ENCODE measurements at places on chromosomes 7 and 10. TPM values are rescaled to one million over a fixed set of nuclear protein-coding genes. Genes with fewer than 3 reads are reported as not detected.
A peak's percentile ranks its signal among the peaks of the same experiment; 100 is the strongest.

FAM25G gene
- not detected for total RNA-seq

LEP gene
- not detected for total RNA-seq

TMEM176A gene
- 1.3 TPM for total RNA-seq

GRCh38 chr7:70890147-70890969 is 241.6 kb upstream of the GALNT17 start:
- no peak overlapping the region for H3K27ac ChIP-seq
- H3K4me3 ChIP-seq, result no peak overlapping the region
- H3K27me3 ChIP-seq, result peaks cover 7% of the 10 kb centered on the region
- DNase-seq, result no peak
- no peaks in the 10 kb centered on the region for H3K4me1 ChIP-seq
- peaks cover 13% of the 10 kb centered on the region for H3K36me3 ChIP-seq

DNA sequence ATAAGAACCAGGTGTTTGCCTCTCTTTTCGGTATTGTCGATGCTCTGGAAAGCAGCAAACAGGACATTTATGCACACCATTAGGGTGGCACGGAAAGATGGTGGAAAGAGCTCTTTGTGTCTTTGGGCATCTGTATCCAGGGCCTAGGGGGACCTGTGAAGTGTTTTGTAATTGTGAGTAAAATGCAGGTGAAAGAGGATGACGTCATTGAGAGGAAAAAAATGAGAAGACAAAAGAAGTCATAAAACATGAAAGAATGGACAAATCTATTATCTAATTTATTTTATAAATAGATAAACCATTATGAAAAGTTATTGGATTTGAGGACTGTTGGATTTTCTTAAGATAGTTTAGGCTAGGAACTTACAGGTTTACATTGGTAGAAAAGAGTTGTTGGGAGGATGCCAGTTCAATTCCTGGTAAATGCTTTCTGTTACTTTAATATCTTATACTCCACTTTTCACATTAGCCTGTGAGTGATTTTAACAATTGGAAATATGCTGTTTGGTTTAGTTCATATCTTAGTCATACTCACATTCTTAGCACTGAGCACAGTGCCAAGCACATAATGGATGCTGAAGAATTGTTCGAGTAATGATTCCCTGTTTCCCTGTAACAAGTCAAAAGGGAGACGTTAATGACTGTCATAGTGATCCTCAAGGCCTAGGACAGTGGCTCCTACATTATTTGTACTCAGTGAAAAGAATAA is 62.6 kb downstream of the EXOC4 start:
- no peak for DNase-seq
- H3K27me3 ChIP-seq, result no peaks in the 10 kb centered on the region
- H3K36me3 ChIP-seq, result peaks cover 2% of the 10 kb centered on the region
- H3K4me1 ChIP-seq, result peaks cover 16% of the 10 kb centered on the region
- no peak overlapping the region for H3K27ac ChIP-seq

DNA sequence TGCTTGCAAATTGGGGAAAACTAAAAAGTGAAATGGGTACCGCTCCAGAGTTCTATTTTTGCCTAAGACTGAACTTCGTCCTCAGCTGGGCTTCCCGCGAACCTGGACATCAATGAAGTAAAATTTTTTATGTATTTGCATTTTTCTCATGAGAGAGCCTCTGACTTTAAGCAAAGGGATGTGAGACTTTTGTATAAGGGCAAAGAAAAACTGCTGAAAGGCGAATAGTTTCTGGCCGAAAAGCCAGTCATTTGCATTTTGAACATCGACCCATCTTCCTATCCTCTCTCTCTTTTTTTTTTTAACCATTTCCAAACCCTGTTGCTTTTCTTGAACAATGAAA is 573 bp downstream of the PMPCB start:
- H3K4me3 ChIP-seq, result peak overlapping the region; percentile 95
- no peaks in the 10 kb centered on the region for H3K27me3 ChIP-seq
- peaks cover 21% of the 10 kb centered on the region for H3K4me1 ChIP-seq
- H3K36me3 ChIP-seq, result peaks cover 7% of the 10 kb centered on the region
- DNase-seq, result no peak

- H3K27ac ChIP-seq, result no peak overlapping the region
- H3K36me3 ChIP-seq, result no peaks in the 10 kb centered on the region
- no peaks in the 10 kb centered on the region for H3K4me1 ChIP-seq
- DNase-seq, result no peak
- H3K27me3 ChIP-seq, result no peaks in the 10 kb centered on the region
- H3K4me3 ChIP-seq, result no peak overlapping the region
Observed at GRCh38 chr7:116087291-116087690, 56.7 kb upstream of the TFEC start.

GRCh38 chr7:30163231-30163894 is 28.6 kb downstream of the MTURN start:
- H3K4me3 ChIP-seq, result no peak overlapping the region
- DNase-seq, result no peak
- no peaks in the 10 kb centered on the region for H3K36me3 ChIP-seq
- peaks cover 62% of the 10 kb centered on the region for H3K4me1 ChIP-seq
- peak overlapping the region; percentile 26 for H3K27ac ChIP-seq

GRCh38 chr10:29469481-29470354 is 165.1 kb downstream of the SVIL start:
- peaks cover 26% of the 10 kb centered on the region for H3K4me1 ChIP-seq
- H3K27me3 ChIP-seq, result no peaks in the 10 kb centered on the region
- no peak overlapping the region for H3K27ac ChIP-seq
- no peak for DNase-seq
- peaks cover 69% of the 10 kb centered on the region for H3K36me3 ChIP-seq

GRCh38 chr10:21401196-21401595 is 124.3 kb downstream of the SKIDA1 start:
- peaks cover 4% of the 10 kb centered on the region for H3K27me3 ChIP-seq
- no peaks in the 10 kb centered on the region for H3K4me1 ChIP-seq
- DNase-seq, result no peak
- no peaks in the 10 kb centered on the region for H3K36me3 ChIP-seq
- H3K27ac ChIP-seq, result no peak overlapping the region
- H3K4me3 ChIP-seq, result no peak overlapping the region

DNA sequence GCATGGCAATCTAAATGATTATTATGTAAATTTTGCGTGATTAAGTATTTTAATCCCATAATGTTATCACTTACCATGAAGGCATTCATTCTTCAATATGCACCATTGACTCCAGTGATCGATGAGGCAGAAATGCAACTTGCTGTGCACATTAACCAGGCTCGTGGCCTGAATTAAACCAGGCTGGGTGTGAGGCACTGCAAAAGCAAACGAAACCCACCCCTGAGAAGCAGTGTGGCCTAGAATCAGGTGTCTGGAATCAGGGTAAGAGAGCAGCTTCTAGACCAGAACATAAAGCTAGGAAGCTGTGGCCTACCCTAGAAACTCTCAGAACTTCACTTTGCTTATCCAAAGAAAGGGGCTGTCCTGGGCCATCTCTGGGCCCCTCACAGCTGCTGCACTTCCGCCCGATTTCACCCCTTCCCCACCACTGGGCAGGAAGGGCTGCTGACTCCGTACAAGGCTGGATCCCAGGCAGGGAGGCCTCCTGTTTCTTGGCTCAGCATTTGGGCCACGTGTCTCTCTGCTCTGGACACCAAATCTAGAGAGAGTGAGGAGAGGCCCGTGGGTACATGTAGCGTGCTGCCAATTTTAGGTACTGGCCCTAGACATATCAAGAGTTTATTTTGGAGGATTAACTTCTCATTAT is 4.4 kb downstream of the PTPRE start:
- peaks cover 17% of the 10 kb centered on the region for H3K36me3 ChIP-seq
- no peak overlapping the region for H3K4me3 ChIP-seq
- H3K27me3 ChIP-seq, result peaks cover 4% of the 10 kb centered on the region

Data from endothelial cell (in vitro differentiated cells).